Neural crest cell (in vitro differentiated cells): ENCODE measurements at places on chromosomes 3 and 15. TPM values are rescaled to one million over a fixed set of nuclear protein-coding genes. Genes with fewer than 3 reads are reported as not detected.

GRCh38 chr15:100266166-100266565 lies 75.6 kb downstream of the ADAMTS17 start:
- DNase-seq = no peak
- peaks cover 6% of the 10 kb centered on the region for H3K27me3 ChIP-seq
- H3K36me3 ChIP-seq = no peaks in the 10 kb centered on the region
- H3K4me3 ChIP-seq = no peak overlapping the region
- H3K27ac ChIP-seq = no peak overlapping the region

Gene UROC1
- not detected in 2 replicates for total RNA-seq

- no peak for DNase-seq
- H3K4me3 ChIP-seq = no peak overlapping the region
- H3K4me1 ChIP-seq = no peaks in the 10 kb centered on the region
- H3K36me3 ChIP-seq = no peaks in the 10 kb centered on the region
- H3K27ac ChIP-seq = peak overlapping the region; percentile 19
Measured at GRCh38 chr3:105781871-105782270, 86.9 kb downstream of the CBLB start.

Gene CASR
- not detected in 2 replicates for total RNA-seq

DNA sequence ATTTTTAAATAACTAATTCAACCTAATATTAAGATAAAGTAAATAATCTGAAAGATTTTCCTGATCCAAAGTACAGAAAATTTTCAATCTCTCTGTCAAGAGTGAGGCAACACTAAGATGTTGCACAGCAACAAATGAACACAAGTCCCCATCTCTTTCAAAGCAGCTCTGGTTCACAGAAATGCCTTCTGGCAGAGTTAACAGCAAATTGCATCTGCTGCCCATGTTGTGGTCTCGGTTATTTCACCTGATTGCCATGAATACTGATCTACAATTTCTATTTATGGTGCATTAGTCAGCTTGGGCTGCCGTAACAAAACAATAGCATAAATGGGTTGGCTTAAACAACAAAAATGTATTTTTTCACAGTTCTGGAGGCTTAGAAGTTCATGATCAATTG lies 167.3 kb downstream of the BCHE start:
- no peaks in the 10 kb centered on the region for H3K36me3 ChIP-seq
- no peaks in the 10 kb centered on the region for H3K27me3 ChIP-seq
- no peak for DNase-seq
